ENCODE measurements at places on chromosomes 1 and 21.

GRCh38 chr1:175714350-175714749 is 29.0 kb downstream of the TNR start:
- ATAC-seq: no peak

DNA sequence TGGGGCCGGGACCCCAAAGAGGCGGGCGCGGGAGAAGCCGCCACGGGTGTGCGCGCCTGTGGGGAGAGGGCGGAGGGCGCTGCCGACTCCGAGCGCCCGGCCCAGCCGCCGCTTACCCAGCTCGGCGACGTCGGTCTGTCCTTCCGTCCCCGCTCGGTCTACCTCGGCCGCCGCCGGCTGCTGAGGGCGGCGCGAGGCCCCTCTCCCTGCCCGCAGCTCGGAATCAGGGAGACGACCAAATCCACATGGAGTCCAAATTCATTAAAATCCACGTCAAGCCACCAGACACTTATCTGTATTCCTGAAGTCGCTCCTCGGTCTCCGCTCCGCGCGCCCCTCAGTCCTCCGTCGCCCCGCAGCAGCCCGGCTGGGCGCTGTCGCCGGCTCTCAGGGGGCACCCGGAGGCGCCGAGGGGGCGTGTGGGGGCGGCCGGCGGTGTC is 637 bp downstream of the PLXNA2 start:
- no peak for ATAC-seq

DNA sequence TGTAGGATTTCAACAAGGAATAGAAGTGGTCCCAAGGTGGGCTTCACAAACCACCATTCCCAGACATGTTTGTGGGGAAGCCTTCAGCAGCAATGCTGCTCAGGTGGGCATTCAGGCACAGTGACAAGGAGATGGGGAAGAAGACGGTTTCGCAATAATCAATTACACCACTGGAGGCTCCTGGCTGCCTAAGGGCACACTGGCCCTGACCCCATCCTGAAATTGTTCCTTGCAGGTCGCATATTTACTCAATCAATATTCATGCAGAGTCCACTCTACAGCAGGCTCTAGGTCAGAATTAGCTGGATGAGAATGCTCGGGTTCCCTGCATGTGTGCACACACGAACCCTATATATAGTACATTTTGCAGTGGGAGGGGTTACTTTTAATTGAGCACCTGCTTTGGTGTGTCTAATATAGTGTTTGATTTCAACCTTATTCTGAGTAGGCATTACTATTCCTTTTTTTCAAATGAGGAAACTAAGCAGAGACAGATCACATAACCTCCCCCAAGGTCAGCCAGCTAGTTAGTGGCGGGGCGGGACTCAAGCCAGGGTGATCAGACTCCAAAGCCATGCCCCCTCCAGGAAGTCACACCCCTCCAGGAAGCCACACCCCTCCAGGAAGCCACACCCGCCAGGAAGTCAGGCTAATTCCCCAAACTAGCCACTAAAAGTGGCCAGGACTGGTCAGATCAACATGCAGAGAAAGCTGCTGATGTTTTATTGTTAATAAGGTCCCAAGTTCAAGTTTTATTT is 106.5 kb downstream of the HLCS start:
- ATAC-seq: peak; percentile 55

DNA sequence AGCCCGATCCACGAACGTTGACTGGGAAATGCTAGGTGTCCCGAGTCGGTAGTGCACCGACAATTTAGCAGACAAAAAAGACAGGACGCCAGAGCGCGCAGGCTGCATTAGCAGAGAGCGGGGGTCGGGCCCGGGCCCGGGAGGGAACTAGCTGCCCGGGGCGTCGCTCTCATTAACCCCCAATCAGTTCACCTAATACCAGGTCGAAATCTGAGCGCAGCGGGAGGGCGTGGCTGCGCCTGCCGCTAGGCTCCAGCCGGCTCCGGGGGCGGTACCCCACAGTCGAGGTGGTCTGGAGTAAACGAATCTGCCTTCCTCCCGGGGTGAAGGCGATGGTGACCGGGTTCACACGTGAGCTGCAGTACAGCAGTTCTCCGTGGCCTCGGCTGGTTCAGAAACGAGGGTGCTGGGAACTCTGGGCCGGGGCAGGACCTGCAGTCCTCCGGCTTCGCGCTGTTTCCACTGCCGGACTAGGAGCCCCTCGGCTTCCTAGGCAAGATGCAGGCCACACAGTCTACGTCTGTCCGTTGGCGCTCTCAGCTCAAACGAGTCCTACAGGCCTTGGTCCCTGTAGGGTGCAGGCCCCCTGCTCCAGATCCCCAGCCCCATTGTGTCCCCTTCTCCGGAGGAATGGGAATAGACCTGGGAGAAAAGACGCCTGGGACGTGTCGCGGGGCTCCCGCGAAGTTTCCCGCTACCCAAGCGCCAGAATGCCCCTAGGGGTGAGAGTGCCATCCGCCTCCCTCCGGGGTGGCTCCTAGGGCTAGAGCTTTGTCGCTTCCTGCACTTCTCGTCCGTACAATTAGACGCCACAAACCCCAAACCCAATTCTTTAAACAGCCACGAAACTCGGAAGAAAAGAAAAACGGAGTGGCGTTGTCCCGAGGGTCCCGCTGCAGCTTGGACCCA is 2.0 kb downstream of the GFI1 start:
- peak; percentile 25 for ATAC-seq

- peak; percentile 46 for ATAC-seq
These were observed 107.3 kb upstream of the RUNX3 start for GRCh38 chr1:25037174-25038074.

GRCh38 chr1:98458511-98459485 is 202.7 kb upstream of the SNX7 start:
- ATAC-seq: no peak

- ATAC-seq: no peak
These were observed 502.7 kb downstream of the NUF2 start for GRCh38 chr1:163824490-163824889.

- ATAC-seq: peak; percentile 89
These were observed 7.1 kb downstream of the GPR157 start for GRCh38 chr1:9121496-9122409.

GRCh38 chr1:204285436-204286305 is 71.9 kb upstream of the GOLT1A start:
- ATAC-seq: no peak

DNA sequence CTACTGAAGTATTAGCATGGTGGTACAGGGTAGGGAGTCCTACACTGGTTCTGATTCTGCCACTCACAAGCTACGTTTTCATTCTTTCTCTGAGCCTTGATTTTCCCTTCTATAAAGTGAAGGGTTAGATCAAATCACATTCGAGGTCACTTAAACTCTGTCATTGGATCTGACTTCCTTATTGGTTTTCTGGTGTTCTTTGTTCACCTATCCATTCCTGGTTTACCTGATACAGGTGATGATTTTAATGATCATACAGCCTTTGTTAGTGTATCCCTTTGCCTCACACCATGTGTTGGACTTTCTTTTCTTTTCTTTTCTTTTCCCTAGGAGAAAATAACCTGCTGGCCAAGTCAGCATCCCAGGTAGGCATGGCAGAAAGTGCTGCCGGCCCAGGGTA is 74.8 kb downstream of the NOS1AP start:
- ATAC-seq: no peak

DNA sequence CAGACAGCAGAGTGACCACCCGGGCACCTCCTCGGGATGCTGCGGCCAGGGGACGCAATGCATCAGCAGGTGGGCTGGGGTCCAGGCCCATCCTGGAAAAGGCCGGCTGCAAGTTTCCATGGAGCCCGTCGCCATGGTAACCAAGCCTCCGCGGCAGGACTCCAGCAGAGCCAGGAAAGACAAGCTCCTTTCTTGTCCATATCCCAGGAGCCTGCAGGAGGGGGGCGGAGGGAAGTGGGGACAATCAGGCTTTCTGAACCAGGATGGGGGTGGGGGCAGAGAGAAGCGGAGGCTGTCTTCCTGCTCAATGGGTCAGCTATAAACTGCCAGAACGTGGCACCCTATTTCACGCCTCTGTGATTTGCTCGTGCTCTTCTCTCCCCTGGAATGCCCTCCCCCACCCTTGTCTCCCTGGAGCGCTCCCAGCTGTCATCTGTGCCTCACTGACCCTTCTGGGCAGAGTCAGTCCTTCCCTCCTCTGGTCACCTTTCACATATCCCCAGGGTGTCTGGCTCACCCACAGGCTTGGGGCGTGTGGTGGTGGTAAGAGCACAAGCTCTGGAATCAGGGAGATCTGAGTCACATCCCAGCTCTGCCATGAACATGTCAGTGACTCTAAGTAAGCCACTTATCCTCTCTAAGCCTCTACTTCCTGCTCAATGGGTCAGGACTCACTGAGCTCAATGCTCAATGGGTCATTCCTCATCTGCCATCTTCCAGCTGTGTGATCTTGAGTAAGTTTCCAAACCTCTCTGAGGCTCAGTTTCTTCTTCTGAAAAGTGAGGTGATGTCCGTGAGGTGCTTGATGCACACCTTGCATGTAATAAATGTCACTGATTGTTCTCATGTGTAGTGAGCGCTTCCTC is 58.9 kb upstream of the LAPTM5 start:
- no peak for ATAC-seq

GRCh38 chr1:3051270-3052268 is 17.4 kb upstream of the PRDM16 start:
- ATAC-seq: no peak

DNA sequence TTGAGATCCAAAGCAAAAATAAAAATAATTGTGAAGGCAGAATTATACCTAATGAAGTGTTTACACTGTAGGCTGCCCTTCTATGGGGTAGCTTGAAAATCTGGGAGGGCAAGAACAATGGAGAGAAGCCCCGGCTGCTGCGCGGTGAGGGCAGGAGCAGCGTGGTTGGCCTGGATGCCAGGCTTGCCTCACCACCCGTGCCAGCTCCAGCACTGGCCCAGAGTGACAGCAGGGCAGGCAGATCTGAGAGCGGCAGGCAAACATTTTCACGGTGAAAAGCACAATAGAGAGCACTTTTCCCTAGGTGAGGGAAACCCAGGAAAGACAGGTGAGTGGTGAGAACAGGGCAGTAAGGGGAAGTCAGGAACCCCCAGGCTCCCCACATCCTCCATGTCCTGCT is 1.4 kb downstream of the PROK1 start:
- ATAC-seq: no peak

GRCh38 chr1:62707744-62708120 is 19.5 kb upstream of the DOCK7 start:
- no peak for ATAC-seq

- no peak for ATAC-seq
These were observed 12.6 kb upstream of the BARHL2 start for GRCh38 chr1:90729504-90730242.

GRCh38 chr1:27503844-27504587 is 14.0 kb upstream of the WASF2 start:
- no peak for ATAC-seq

DNA sequence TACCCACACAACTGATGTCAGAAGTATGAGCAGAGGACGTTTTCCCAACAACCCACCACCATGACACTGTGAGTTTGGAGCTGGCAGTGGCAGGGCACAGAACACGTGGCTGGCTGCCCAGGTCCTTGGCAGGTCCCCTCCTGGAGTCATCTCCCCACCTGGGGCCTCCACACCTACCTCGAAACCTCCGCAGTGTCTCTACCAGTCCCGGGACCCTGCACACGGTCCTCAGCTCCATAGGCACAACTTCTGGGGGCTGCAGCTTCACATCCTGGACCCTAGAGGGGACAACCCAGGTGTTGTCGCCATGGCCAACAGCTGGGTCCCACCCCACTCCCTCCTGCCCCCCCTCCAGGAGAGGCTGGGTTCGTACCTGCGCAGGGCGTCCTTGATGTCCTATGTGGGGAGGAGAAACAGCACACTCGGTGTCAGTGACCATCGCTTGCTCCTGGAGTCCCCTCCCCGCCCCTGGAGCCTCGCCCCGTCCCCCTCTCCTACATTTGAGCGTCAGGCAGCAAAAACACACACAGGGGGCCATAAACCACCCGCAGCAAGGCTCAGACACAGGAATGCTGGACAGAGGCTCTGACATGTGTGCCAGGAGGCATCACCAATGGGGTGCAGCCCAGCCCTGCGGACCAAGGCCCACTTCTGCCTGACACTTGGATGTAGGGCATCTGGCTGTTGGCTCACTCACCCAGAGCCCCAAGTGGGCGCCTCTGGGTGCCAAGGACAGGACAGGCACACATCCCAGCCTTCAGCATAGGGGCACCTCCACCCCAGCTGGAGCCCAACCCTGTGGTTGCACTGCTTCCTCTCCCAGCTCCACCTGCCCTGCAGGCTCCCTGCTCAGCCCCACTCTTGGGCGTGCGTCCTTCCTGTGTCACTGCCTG is 9.6 kb downstream of the TRIM11 start:
- ATAC-seq: no peak

GRCh38 chr1:87167157-87167789 is 161.4 kb upstream of the LMO4 start:
- no peak for ATAC-seq

DNA sequence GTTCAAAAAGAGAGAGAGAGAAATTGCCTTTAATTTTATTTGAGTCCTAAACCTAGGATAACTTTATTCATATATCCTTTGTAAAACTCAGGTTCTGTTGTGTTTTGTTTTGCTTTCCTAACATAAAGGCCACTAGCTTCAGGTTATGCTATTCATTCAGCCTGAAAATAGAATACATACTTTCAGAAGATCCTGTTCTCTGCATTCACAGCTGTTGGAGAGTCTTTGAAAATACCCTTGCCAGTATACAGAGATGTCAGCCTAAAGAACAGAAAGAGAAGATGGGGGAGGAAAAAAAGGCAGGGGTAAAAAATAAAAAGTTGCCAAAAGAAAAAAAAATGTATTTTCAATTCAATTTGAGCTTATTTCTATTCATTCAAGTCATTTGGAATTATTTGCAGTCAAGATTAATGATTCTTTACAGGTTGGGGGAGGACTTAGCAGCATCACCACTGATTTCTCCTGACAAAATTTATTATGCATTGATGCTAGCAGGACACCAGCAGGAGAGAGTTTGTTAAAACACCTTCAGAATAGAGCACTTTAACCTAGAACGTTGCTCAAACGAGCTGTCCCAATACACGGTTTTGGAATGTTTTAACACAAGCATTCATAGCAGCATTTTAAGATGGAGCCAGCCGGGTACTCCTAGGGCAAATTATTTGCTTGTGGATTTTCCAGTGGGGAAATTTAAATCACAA is 318.5 kb downstream of the NTNG1 start:
- ATAC-seq: no peak

DNA sequence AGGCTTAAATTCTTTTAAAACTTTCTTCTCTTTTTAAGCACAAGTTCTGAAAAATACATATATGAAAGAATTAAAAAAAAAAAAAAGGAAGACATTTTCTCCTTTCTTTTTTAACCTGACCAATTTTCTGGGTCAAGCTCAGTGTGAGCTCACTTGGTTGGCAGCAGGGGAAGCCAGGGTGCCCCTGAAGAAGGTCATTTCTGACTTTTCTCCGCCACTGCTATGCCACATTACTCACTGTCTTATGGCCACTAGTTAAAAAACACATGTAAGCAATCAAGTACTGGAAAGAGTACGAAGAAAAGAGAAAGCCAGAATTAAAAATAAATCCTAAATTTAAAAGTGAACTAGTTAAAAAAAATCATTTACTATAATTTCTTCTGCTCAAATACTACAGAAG is 275.0 kb downstream of the NEGR1 start:
- no peak for ATAC-seq

DNA sequence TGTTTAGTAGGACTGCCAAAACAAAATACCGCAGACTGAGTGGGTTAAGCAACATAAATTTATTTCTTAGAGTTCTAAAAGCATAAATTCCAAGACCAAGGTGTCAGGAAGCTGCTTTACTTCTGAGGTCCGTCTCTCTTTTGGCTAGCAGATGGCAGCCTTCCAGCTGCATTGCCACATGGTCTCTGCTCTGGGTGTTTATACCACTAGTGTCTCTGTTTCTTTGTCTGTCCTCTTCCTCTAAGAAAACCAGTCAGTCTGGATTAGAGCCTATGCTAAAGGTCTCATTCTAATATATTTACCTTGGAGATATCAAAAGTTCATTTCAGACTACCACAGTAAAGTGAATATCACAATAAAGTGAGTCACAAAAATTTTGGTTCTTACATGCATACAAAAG is 519.8 kb downstream of the COL11A1 start:
- ATAC-seq: no peak
